ENCODE measurements at places on chromosomes 7 and 10.
A peak's percentile ranks its signal among the peaks of the same experiment; 100 is the strongest.

GRCh38 chr10:62038609-62039190 lies 137.2 kb downstream of the ARID5B start:
- DNase-seq = no peak

GRCh38 chr7:71611986-71612385 lies 480.0 kb downstream of the GALNT17 start:
- no peak for DNase-seq

DNA sequence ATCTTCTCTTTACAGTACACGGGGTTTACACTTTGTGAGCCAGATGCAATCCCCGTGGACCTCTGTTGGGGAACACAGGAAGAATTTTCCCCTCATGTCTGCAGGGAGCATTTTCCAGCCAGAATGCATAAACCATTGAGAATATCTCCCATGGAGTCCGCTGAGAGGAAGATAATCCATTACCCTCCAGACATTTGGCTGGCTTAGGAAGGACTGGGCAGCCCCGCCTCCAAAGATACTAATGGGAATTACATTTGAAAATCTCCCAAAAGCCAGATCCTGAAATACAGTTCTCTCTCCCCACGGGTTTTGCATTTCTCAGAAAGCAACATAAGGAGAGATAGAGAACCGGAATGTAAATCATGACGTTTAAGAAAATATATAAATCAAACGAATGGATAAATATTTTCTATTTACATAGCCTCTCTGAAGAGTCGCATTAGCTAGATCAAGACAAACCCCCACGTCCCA lies 53.5 kb downstream of the TRIL start:
- DNase-seq = no peak

GRCh38 chr7:200290-200689 lies 7.9 kb downstream of the FAM20C start:
- DNase-seq = no peak

GRCh38 chr7:155392726-155393570 lies 65.0 kb upstream of the EN2 start:
- DNase-seq = no peak

- DNase-seq = no peak
Observed at GRCh38 chr7:70405241-70405640, 726.7 kb upstream of the GALNT17 start.

- DNase-seq = no peak
Observed at GRCh38 chr10:76738991-76739390, 898.6 kb downstream of the KCNMA1 start.

GRCh38 chr7:130758429-130759056 lies 24.5 kb upstream of the KLF14 start:
- DNase-seq = peak; percentile 21

DNA sequence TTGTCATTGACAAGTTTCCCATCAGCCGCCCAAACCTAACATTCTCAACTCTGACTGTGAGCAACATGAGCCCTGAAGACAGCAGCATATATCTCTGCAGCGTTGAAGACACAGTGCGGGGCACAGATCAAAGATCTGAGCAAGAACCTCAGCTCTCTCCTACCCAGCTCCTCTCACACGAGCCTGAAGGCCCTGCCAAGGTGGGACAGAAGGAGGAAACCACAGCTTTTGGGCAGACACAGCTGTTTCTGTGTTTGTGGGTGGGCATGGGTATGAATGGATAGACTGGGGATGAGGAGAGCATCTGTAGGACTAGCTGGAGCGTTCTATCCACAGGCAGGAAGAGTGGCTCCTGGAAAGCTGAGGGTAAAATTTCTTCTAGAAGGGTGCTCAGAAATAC lies 8.5 kb upstream of the PRSS1 start:
- no peak for DNase-seq

- DNase-seq = no peak
Observed at GRCh38 chr10:21249435-21249834, 276.0 kb downstream of the SKIDA1 start.

GRCh38 chr10:78937800-78938694 lies 130.7 kb upstream of the ZMIZ1 start:
- DNase-seq = no peak

DNA sequence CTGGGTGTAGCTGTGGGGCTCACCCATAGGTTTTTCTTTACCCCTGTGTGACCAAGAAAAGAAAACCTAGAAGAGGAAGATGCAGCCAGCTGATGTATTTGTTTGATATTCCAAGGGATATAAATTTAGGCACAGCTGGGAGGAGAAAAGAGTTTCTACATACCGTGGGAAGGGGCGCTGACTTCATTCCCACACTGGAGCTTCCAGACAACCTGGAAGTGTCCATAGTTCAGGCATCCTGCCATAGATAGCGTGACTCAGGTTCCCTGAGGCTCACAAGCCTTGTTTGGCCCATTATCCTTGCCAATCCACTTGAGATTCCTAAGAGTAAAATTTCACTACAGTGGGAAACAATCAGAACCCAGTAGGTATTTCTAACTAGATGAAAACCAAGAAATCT lies 371.7 kb upstream of the NRP1 start:
- DNase-seq = no peak

DNA sequence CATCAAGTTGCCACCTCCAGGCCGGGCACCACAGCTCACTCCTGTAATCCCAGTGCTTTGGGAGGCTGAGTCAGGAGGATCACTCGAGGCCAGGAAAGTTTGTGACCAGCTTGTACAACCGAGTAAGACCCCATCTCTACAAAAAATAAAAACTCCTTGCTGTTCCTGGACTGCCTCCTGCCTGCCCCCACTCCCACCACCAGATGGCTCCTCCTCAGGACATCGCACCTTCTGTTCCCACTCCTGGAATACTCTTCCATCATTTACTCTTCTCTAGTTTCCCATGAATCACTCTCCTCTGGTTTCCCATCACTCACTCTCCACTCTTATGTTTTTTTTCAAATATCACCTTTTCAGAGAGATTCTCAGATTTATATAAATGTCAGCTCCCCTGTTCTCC lies 540.7 kb downstream of the CALN1 start:
- DNase-seq = no peak

GRCh38 chr10:28612877-28613276 lies 64.4 kb upstream of the BAMBI start:
- DNase-seq = no peak

DNA sequence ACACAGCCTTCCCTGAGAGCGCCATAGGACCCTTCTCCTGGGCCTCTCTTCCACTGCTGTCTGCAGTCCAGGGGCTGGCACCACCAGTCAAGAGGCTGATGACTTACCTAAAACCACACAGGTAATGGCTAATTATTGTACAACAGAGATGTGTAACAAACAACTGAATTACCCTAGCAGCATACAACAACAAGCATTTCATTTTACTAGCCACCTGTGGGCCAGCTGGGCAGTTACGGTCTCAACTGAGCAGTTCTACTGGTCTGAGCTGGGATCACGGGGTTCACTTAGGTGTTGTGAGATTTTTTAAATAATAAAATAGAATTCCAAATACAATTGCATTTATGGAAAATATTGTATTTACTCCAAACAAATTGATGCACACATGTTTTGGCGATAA lies 431.9 kb downstream of the TNS3 start:
- no peak for DNase-seq

- DNase-seq = no peak
Observed at GRCh38 chr7:129024125-129024524, 30.8 kb downstream of the TNPO3 start.

GRCh38 chr7:55130395-55131141 lies 111.8 kb downstream of the EGFR start:
- no peak for DNase-seq

- no peak for DNase-seq
Observed at GRCh38 chr7:47937065-47937687, 11.1 kb downstream of the PKD1L1 start.

DNA sequence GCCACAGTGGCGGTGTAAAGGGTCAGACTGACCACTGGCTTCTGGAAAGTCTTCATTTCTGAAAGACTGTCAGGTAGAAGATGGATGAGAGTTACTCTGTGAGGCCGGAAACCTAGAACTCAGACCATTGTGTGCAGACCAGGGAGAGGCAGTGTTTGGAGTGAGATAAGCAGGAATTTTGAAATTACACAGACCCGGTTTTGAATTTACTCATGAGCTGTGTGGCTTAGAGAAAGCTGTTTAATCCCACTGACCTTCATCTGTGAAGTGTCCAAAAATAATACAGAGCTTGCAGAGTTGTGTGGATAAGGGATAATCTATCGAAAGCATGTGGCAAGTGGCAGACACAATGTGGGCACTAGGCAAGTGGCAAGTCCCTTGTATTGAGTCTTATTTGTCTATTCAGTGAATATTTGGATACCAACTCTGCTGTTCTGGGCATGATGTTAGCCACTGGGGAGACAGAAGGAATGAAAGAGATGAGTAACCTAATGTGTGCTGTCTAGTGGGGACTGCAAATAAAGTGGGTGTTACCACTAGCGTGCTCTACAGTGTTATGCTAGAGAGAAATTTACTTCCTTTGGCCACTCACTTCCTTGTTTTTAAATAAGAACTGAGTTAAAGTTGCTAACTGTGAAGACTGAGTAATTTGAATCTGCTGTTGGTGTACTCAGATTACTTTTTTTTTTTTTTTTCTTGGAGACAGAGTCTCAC lies 69.4 kb downstream of the KIAA1217 start:
- DNase-seq = no peak

DNA sequence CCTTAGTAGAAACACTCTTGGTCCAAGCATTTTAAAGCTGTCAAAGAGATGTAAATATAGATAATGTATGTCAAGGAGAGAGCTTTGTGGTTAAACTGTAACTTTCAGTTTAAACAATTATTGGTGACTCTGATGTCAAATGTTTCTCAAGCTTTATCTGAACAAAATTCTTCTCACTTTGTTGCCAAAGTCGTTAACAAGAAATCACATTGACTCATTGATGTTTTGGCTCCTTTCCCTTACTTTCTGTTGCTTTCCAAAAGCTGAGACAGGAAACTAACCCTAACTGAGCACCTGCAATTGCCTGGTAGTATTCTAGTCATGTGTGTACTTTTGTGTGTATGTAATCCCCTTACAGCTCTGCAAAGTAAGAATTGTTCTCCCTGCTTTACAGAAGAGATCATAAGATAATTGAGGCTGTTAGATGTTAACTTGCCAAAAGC lies 108.5 kb downstream of the CFTR start:
- peak; percentile 8 for DNase-seq

GRCh38 chr7:130419658-130420057 lies 21.2 kb downstream of the CEP41 start:
- DNase-seq = no peak

DNA sequence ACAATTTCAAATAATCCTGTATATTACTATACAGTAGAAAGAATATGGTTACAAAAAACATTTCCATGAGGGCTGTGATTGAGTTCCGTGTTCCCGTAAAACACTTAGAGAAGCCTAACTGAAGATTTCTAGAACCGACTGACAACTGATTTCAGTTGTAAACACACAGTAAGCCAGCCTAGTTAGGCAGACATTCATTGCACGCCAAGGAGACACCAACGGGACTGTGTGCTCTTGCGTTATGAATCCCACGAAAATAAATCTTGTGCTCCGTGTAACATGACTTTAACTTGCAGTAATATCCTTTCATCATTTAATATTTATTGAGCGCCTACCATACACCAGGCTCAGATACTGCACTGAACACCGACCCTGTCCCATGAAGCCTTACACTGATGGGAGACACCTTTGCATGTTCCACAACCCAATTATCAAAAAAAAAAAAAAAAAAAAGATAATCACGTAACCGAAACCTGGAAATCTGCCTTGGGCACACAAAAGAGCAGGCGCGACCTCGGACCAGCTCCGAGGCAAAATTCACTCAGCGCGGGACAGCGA lies 420 bp upstream of the KLHL7 start:
- DNase-seq = no peak

GRCh38 chr7:139906879-139907278 lies 77.8 kb downstream of the TBXAS1 start:
- no peak for DNase-seq

DNA sequence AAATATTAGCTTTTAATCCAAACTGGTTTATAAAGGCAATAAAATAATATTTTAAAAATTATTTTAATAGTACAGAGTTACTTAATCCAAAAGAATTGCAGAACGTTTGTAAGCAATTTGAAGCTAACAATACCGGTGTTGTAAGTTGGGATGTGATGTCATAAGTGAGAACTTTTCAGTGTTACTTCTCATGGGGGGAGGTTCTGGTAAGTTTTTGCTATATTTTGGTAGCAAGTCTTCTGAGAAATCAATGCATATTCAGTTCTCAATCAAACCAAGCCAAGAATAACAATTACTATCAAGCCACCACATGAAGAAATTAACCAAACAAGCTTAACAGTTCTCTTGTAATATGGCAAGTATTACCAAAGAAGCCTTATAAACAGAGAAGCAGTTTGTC lies 147.1 kb upstream of the ASAH2 start:
- DNase-seq = no peak

GRCh38 chr10:128812000-128812399 lies 655.0 kb upstream of the MGMT start:
- peak; percentile 56 for DNase-seq

GRCh38 chr7:71626206-71626605 lies 494.3 kb downstream of the GALNT17 start:
- no peak for DNase-seq

DNA sequence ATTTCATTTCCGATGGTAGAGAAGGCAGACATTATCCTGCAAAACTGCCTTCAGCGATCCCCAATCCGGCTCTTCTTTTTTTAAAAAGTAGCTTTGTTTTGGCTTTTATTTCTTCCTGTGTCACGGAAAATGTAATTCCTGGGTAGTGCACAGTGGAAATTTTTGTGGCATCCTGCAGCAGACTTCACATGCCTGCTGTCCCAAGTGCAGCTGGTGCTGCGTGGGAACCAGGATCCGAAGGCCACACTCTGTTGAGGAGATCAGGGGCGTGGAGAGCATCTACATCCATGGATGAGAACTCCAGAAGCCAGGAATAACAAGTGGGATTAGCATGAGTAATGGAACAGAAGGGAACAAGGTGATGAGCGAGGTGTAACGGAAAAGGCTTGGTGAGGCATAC lies 4.6 kb downstream of the VWA2 start:
- DNase-seq = no peak

DNA sequence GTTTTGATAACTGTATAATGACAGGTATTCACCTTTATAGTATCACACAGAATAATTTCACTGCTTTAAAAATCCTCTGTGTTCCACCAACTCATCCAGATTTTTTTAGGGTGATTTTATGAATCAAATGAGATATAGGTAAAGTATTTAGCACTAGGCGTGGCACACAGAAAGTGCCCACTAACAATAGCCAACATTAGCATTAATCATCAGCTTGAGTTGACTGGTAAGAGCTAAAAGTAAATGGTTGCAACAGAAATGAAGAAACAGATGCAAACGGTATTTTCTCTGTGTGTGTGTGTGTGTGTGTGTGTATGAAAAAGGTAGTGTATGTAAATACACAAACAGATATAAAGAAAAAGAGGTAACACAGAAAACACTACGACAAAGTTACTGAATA lies 378.8 kb upstream of the ETV1 start:
- DNase-seq = no peak

- no peak for DNase-seq
Observed at GRCh38 chr7:18508443-18509427, 13.2 kb downstream of the HDAC9 start.

GRCh38 chr10:86367152-86367951 lies 757 bp upstream of the GRID1 start:
- DNase-seq = no peak
